Activated CD8-positive, alpha-beta T cell treated with anti-CD3 and anti-CD28 coated beads for 36 hours (primary cell): ENCODE measurements at places on chromosomes 6 and 20. TPM values are rescaled to one million over a fixed set of nuclear protein-coding genes. Genes with fewer than 3 reads are reported as not detected.

Gene CD109
- total RNA-seq: 9.5 TPM

Gene PKIB
- 0.69 TPM for total RNA-seq

Gene BPHL
- total RNA-seq: 8.4 TPM

Gene BANF2
- not detected for total RNA-seq

Gene TRIM40
- not detected for total RNA-seq

Gene SCRT2
- total RNA-seq: not detected

Gene PLCB1
- 3.6 TPM for total RNA-seq

Gene WFDC10B
- not detected for total RNA-seq

Gene ANKRD66
- total RNA-seq: not detected

Gene ZNF318
- total RNA-seq: 13.5 TPM

- H3K4me3 ChIP-seq: no peak overlapping the region
- no peak for DNase-seq
- no peak overlapping the region for H3K27ac ChIP-seq
- H3K36me3 ChIP-seq: no peaks in the 10 kb centered on the region
- no peaks in the 10 kb centered on the region for H3K27me3 ChIP-seq
Observed at GRCh38 chr20:22429175-22430153, 154.9 kb downstream of the FOXA2 start.

DNA sequence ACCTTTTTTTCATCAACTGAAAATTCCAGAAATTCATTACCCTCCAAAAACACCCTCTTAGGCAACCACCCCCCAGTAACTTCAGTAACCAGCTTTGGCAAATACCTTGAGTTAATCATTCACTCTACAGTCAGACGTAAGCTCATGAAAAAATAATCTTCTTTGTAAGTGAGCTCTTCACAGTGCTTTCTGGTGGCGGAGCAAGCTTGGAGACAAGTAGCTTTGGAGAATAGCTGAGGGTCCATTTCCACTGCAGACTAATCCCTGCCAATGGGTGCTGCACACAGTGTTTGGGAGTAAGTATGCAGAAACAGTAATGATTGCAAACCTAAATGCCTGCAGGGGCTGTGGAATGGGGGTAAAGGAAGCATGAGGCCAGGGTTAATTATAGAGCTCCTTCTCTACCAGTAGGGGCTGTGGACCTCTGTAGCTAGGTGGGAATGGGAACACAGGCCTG, 56.8 kb upstream of the HINT3 start:
- DNase-seq: no peak
- H3K4me3 ChIP-seq: no peak overlapping the region
- no peak overlapping the region for H3K27ac ChIP-seq
- peaks cover 11% of the 10 kb centered on the region for H3K4me1 ChIP-seq

GRCh38 chr6:47414423-47415167, 63.0 kb upstream of the CD2AP start:
- peak overlapping the region; percentile 69 for H3K4me3 ChIP-seq
- peak overlapping the region; percentile 69 for H3K27ac ChIP-seq
- no peaks in the 10 kb centered on the region for H3K36me3 ChIP-seq
- H3K27me3 ChIP-seq: no peaks in the 10 kb centered on the region
- peaks cover 15% of the 10 kb centered on the region for H3K4me1 ChIP-seq

GRCh38 chr6:137893726-137894125, 26.7 kb downstream of the TNFAIP3 start:
- no peaks in the 10 kb centered on the region for H3K27me3 ChIP-seq
- peaks cover 7% of the 10 kb centered on the region for H3K36me3 ChIP-seq
- DNase-seq: no peak
- peaks cover 25% of the 10 kb centered on the region for H3K4me1 ChIP-seq
- no peak overlapping the region for H3K4me3 ChIP-seq

DNA sequence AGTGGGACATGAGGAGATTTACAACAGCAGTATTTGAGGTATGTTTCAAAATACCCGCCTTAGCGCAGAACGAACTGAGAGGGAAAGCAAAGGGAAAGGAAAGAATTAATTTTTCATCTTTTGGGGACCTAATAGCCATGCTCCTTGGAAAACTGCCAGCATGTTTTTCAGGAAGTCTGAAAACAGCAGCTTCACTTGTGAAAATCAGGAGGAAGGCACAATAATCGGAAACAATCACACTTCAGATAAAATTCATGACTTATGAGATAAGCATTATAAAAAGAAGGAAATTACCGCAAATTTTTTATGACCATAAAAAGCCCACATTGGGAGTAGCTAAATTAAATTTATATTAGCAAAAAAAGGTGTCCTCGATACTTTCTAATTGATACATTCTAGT, 541.1 kb downstream of the HAO1 start:
- H3K27ac ChIP-seq: no peak overlapping the region
- DNase-seq: no peak
- H3K4me3 ChIP-seq: no peak overlapping the region

- no peak overlapping the region for H3K4me3 ChIP-seq
- H3K4me1 ChIP-seq: no peaks in the 10 kb centered on the region
- H3K36me3 ChIP-seq: no peaks in the 10 kb centered on the region
- DNase-seq: no peak
- no peak overlapping the region for H3K27ac ChIP-seq
- H3K27me3 ChIP-seq: no peaks in the 10 kb centered on the region
Observed at GRCh38 chr20:6924681-6925080, 157.2 kb downstream of the BMP2 start.

DNA sequence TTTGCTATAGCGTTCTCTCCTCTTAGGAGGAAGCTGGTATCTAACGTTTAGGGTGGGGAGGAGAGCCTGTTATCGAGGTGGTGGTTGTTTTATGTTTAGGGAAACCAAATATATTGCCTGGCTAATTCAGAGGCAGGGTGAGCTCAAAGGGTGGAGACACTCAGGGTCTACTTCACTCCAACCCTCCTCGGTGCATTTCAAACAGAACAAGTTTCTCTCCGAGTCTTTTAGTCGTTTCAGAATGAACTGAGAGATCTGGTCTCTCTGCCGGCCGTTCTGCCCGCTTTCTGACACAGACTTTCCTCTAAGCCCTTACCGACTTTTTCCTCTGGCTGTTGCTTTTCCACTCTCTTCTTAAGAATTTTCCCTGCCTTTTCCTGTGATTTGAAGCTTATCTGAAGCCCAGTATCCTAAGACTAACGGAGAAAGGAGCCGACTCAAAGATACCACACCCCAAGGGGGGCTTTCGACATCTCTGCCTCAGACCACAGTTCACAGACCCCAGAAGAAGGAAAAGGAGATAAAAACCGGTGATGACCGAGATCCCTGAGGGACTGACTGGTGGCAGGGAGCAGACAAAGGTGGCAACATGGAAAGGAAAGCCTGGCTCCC, 865 bp downstream of the STK38 start:
- peaks cover 39% of the 10 kb centered on the region for H3K4me1 ChIP-seq
- H3K4me3 ChIP-seq: peak overlapping the region; percentile 96
- DNase-seq: peak; percentile 51
- H3K36me3 ChIP-seq: peaks cover 15% of the 10 kb centered on the region
